ENCODE measurements at places on chromosomes 4 and X.

DNA sequence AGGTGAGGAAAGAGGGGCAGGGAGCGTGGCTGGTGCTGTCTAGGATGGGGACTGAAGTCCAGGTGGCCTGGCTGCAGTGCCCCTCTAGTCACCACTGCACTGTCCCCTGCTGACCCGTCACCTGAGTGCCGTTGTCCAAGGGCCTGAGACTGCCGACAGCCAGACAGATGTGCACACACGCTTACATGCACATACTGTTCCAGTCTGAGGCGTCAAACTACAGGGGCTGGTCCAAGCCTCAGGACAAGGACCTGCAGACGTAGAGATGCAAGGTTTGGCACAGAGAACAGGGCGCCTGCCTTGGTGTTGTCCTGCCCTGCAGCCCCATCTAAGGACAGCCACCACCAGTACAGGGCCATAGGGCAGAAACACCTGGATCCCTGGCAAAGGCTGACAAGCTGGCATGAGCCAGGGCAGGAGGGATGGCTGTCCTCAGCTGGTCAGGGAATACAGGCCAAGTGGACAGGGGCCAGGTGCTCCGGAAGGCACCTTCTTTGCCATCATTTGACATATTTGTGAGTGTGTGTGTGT lies 1.7 kb downstream of the SLC2A9 start:
- DNase-seq, result no peak

- no peak for DNase-seq
Observed at GRCh38 chr4:121273191-121273590, 107.6 kb downstream of the QRFPR start.

GRCh38 chr4:106473515-106473914 lies 104.9 kb upstream of the GIMD1 start:
- DNase-seq, result no peak

DNA sequence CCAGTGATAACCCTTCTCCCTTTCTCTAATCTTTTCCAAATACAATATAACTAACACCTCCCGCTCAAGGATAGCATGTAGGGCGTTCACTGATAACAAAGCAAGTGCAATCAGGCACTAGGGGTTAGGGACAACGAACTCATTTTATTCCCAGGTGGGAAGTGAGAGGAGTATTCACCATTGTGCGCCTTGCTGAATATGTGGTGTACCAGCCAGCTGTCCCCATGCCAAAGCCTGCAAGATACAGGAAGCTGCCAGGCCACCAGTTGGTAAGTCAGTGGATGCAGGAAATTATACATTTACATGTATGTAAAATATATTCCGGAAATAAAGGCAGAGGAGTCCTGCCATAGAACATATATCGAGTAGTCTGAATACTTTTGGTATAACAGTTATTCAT lies 6.3 kb upstream of the HPRT1 start:
- DNase-seq, result no peak

DNA sequence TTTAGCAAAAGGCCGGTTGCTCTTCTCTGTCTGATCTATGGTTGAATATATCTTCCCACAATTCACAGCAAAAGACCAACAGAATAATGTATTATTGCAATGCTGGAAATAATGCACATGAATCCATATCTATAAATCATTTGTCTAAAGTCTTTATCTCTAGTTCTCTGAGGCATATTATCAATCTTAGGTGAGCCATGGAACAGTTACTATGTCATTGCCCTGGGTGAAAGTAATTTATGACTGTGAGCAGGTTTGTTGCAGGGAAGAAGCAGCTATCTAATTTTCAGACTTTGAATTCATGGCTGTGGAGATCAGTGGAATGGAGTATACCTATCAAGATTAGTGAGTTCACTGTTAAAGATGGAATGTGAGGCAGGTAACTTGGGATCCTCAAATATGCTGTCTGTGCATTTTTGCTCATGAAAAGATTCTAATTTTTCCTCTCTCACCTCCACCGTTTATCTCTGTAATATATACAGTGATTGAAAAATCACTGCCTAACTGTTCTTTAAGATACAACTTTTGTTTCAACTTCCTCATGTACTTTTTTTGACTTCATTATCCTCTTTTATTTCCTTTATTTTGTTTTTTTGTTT lies 256.8 kb upstream of the ARSJ start:
- no peak for DNase-seq

DNA sequence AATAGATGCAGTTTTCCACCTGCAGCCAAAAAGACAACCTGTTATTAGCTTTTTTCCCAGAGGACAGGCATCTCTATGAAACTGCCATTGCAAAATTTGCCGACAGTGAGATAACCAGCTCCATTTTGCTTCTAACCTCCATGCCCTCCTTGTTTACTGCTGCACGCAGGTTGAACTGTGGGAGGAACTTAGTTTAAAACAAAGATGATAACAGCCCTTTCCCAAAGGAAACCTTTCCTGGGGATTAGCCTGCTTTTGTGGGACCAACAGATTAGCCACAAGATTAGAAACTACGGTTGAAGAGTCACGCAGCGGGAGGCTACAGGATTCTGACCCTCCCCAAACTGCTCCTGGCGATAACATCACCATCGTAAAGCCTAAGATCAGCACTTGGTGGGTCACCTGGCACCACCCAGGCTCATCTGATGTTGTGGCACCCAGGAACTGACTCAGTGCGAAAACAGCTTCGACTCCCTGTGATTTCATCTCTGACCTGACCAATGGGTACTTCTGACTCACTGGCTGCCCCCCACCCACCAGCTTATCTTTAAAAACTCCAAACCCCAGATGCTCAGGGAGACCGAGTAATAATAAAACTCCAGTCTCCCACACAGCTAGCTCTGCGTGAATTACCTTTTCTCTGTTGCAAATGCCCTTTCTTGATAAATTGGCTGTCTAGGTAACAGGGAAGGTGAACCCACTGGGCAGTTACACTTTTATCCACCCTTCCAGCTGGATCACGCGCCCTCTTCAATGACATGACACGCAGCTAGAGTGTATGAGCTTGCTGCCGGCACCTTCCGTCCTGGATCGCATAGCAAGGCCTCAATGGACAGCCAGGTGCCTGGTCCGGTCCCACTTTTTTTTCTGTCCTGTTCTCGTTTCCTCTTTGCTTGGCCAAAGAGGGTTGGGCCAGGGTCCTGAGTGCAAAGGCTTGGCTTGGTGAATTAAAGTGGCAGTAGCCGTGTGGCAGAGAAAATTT lies 27.2 kb downstream of the NOP14 start:
- DNase-seq, result peak; percentile 49

DNA sequence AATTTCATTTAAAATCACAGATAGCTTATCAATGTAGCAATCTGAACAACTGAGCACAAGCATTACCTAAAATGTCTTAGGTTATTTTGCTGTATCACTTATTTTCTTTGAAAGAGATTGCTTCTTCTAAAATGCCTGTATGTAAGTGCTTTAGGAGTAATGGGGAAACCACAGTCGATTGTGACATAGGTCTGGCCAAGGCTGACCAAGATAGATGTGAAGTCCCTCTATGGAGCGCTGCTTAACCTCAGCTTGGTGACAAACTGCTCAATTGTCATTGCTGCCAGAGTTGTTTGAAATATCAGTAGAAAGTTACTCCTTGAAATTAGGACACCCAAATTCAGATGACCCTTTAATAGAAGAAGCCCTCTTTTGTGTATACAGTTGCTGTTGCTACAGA lies 401.9 kb upstream of the NDST4 start:
- DNase-seq, result no peak

DNA sequence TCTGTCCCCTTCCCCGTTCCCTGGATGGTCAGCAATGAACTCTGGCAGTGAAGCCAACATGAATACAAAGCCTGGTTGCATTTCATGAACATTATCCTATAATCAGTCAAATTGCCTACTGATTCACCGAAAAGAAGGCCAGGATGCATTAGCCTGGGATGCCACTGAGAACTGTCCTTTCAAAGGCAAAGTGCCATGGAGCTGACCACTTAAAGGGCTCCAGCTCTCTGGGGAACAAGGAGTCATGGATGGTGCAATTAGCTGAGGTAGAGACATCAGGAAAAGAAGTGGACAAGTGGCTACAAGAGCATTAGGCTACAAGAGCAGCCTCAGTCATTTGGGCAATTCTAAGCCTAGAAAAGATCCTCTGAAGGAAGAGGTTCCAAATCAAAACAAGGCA lies 69.0 kb downstream of the PARM1 start:
- no peak for DNase-seq

- no peak for DNase-seq
Observed at GRCh38 chrX:123753656-123754350, 21.0 kb upstream of the THOC2 start.

DNA sequence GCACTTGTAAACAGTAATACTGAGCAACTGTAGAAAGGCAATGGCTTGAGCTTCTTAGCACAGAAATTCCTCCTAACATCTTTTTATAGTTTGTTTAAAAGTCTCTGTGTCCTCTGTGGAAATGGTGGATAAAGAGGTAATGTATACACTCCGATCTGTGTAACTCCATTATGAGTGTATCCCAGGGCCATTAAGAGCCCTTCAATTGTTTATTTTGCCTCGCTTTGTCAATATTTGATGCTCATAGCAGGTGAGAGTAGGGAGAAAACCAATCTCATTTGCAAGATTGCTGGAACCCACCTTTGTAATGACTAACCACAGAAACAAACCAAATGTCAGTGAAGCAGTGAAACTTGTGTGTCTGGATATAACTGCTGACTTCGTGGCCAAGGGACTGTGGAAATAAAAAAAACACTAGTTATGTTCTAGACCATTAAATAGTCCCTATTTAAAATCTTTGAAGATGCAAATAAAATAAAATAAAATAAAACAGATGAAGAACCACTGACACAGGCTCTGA lies 598.2 kb upstream of the BOD1L1 start:
- DNase-seq, result no peak

DNA sequence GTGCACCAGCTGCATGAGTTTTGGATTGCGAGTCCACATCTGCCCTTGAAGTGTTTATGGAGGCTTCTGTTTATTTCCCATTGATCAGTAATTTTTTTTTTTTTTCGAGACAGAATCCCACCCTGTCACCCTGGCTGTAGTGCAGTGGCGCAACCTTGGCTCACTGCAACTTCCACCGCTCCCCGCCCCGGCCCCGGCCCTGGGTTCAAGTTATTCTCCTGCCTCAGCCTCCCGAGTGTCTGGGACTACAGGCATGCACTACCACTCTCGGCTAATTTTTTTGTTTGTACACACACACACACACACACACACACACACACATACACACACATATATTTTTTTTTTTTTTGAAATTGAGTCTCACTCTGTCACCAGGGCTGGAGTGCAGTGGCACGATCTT lies 46.1 kb downstream of the SMAD1 start:
- no peak for DNase-seq

DNA sequence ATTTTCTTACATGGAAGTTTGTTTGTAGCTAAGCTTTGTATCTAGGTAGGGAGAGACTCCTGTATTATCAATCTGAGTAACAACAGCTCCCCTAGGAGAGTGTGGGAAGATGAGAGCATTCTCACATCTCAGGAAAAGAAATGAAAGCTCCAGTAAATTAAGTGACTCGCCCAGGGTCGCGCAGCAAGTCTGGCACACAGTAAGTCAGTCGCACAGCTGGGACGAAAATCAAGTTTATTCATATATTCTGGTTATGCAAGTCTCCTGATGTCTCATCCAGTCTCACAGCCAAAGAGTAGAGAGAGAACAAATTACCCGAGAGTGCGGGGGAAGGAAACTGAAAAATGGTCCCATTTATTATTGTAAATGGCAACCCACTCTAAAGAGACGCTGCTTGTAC lies 216.1 kb downstream of the STK32B start:
- no peak for DNase-seq
